Activated T-helper 9 cell treated with anti-CD3 and anti-CD28 coated beads, Interleukin-2, amount 50 U/mL, for 16 hours (primary cell): ENCODE measurements at places on chromosomes 16 and 17.

DNA sequence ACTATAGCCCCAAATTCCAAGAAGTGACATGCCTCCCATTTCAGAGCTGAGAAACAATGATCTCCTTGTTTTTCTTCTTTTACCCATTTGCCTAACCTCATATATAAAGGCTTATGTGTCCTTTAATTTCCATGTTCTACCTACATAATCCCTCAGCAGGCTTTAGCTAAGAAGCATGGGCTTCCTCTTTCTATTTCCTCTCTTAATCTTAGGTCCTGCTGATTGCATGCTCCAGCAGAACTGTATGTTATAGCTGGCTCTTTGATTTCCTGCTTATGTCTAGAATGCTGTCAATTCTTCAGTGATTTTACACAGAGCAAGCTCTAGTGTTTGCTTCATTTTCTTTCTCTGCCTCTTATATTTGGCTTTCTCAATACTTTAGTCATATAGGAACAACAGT, 151.7 kb upstream of the COX10 start:
- DNase-seq = no peak

- DNase-seq = no peak
These were observed 89.5 kb downstream of the RAP1GAP2 start for GRCh38 chr17:2885733-2886132.

GRCh38 chr16:54204756-54205155, 81.8 kb downstream of the IRX3 start:
- no peak for DNase-seq

DNA sequence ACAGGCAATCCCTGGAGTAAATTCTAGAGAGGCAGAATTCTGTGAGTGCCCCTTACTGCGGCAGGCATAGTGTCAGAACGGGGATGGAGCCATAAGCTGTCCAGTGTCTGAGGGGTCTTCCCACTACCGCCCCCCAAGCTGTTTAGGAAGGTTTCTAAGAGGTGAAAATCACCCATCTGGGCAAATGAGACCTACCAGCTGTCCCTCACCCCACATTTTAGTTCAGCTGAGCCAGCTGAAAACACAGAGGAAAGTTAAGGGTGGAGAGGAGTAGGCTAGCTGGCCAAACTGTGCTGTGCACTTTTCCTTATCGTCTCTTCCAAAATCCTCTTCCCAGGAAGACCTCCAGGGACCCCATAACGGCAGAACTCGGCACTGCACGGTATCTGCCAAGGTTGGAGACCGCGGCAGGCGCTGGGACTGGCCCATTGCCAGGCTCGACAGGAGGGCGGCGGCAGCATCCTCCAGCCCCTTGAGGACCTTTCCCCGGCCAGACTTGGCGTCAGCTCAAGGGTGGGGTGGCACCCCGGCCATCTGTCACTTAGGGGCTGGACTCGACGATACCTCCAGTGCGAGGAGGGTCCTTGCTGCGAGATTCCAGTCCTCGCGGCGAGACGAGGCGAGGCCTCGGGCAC, 955 bp downstream of the ACLY start:
- DNase-seq = peak; percentile 25

DNA sequence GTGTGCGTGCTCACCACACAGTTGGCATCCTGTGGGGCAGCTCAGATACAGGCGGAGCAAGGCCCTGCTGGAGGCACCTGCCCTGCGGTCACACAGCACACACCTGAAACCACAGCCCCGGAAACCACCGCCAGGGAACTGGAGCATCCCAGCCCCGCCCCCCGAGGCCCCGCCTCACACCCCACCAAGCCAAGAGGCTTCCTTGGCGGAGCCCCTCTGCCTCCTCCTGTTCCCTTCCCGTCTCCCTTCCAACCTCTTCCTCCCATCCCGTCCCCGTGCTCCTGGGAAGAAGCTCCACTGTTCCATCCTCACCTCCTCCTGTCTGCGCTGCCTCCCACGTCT, 205.5 kb downstream of the NTN1 start:
- DNase-seq = no peak

- DNase-seq = no peak
These were observed 16.0 kb upstream of the KDM6B start for GRCh38 chr17:7818026-7818425.

DNA sequence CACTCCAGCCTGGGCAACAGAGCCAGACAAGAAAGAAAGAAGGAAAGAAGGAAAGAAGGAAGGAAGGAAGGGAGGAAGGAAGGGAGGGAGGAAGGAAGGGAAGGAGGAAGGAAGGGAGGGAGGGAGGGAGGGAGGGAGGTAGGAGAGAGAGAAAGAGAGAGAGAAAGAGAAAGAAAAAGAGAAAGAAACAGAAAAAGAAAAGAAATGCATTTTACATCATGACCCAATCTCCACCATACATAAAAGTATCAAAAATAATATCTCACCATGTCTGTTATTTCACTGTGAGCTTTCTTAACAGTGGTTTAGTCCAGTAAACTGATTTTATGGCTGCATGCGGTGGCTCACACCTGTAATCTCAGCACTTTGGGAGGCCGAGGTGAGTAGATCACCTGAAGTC, 70.0 kb downstream of the CYTH1 start:
- DNase-seq = no peak

DNA sequence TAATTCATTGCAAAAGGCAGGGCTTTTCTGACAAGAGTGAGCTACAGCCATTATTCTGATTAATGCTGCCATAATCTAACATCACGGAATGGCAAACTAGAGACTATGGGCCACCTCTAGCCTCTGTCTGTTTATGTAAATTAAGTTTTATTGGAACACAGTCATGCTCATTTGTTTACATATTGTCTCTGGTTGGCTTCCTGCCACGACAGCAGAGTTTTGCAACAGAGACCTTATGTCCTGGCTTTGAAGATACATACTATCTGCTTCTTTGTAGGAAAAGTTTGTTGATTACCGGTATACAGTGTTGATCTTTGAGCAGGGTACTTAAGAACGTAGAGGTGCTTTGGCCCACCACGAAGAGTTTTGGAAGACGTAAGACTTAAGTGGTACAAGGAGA, 715.9 kb upstream of the RBFOX1 start:
- no peak for DNase-seq

GRCh38 chr16:79826732-79827475, 226.4 kb upstream of the MAF start:
- DNase-seq = no peak

- peak; percentile 63 for DNase-seq
These were observed at the start of gene ACSF2 for GRCh38 chr17:50425682-50426471. Gene ACSF2, plus strand, starts transcription at chr17:50426218. Its CDS starts 44 bp downstream, at chr17:50426262.

- no peak for DNase-seq
These were observed 106.2 kb downstream of the SNX11 start for GRCh38 chr17:48213797-48214196.

- DNase-seq = no peak
These were observed 5.2 kb downstream of the FAM20A start for GRCh38 chr17:68595986-68596385.

- no peak for DNase-seq
These were observed 75.5 kb downstream of the BMERB1 start for GRCh38 chr16:15509593-15510535.

GRCh38 chr17:78748048-78748729, 33.9 kb downstream of the CYTH1 start:
- no peak for DNase-seq

GRCh38 chr16:9772526-9773225, 409.6 kb downstream of the GRIN2A start:
- DNase-seq = no peak

DNA sequence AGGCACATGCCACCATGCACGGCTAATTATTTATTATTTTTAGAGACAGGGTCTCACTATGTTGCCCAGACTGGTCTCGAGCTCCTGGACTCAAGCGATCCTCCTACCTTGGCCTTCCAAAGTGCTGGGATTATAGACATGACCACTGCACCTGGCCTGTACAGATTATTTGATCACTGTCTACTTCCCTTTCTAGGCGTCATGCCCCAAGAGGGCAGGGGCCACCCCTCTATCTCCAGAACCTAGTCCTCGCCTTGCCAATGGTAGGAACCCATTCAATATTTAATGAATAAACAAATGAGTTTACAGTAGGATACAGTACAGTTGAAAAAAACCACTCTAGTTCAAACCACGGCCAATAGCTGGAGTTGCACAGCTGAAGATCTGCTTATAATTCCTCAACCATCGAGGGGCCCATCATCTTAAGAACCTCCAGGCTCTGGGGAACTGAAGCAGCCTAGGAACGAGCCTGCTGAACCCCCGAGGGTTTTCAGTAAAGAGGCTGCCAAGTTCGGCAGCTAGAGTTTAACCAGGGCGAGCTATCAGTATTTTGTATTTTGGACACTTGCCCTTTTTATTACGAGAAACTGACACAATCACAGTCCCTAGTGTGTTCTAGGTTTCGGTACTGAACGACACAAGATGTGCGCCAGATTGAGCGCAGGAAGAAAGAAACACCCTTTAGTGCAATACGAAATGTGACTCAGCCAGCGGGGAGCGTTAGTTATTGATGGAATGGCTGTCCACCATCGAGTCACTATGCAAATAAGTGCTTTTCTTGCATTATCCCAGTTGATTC, 14.6 kb downstream of the ADCY9 start:
- no peak for DNase-seq

GRCh38 chr16:54211203-54211602, 75.4 kb downstream of the IRX3 start:
- DNase-seq = no peak

DNA sequence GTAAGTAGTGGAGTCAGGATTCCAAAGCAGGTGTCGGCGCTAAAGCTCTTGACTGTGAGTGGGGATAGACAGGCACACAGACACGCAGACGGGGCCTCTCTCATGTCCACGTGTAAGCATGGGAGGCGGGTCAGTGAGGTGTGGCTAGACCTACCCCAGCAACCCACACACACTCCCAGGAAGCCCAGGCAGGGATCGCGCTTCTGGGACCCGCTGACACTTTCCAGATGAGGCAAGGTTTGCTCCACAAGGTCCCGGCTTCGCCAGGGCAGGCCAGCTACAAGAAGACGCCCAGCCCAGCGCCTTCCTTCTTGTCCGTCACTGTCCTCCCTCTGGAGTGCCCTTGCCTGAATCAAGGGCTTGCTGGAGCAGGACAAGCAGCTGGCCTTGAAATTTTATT, 213.8 kb upstream of the RPL38 start:
- DNase-seq = no peak

DNA sequence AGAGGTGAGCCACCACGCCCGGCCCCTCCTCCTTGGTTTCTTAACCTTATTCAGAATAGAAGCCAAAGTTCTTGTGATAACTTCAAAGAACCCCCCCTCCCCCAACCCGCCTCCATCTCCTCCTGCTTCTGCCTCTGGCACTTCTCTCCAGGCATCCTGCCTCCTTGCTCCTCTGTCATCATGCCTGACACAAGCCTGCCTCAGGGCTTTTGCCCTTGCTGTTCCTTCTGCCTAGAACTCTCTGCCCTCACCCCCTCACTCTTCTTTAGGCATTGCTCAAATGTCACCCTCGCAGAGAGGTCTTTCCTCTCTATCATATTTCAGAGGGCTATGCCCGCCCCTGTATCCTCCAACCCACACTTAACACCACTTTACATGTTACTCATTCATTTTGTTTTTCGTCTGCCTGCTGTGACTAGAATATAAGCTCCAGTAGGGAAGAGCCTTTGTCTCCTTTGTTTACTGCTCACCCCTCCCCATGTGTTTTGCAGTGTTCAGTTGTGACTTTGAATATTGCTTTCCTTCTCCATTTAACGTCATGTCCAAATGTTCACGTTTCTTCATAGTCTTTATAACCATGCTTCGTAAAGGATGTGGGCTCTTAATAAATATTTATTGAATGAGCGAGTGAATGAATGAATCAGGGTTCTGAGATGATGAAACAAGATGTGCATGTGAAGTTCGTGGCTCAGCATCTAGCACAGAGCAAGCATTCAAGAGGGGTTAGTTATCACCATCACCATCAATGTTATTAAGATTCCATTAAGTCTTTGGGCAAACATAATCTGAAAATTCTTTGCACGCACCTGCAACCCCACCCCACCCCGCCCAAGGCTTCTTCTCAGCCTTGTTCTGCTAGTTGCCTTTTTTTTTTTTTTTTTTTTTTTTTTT, 186.2 kb upstream of the WSCD1 start:
- no peak for DNase-seq

GRCh38 chr16:23668225-23668624, 10.5 kb upstream of the PLK1 start:
- no peak for DNase-seq

GRCh38 chr16:30557707-30557956, 542 bp downstream of the ZNF764 start:
- DNase-seq = no peak

- DNase-seq = no peak
These were observed 29.5 kb downstream of the NSMCE1 start for GRCh38 chr16:27239026-27239425.

DNA sequence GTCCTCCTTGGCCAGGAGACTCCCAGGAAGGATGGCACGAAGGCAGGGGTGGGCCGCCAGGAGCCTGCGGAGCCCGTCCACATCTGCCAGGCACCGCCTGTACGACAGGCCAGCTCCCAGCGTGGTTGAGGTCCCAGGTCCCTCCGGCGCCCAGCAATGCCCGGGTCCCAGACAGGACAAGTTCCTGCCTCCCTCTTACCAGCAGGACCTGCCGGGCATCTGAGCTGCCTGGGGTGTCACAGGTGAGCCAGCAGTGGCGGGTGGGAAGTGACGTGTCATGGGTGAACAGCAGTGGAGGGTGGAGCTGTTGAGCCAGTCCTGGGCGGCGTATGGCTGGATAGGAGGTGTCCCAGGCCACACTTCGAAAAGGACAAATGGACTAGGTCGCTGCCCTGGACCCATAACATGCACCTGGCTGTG, 15.7 kb upstream of the BAHCC1 start:
- no peak for DNase-seq

GRCh38 chr17:77966476-77966875, 8.0 kb downstream of the TNRC6C start:
- DNase-seq = no peak

DNA sequence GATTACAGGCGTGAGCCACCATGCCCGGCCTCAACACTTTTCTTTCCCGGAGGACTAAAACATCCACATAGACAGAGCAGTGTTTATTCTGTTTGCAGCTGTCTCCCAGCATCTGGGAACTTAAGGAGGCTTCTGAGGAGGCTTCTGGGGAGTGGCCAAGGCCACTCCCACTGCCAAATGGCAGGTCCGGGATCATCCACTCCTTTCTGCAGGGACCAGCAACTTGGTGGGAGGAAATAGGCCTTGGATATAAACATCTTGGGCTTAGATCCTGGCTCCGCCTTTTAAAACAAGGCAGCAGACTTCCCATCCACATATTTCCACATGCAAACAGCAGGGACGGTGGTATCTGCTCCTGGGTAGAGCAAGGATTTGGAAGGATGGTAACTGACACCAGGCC, 14.1 kb upstream of the SPATA32 start:
- no peak for DNase-seq

- no peak for DNase-seq
These were observed 6.3 kb upstream of the GPRC5B start for GRCh38 chr16:19890901-19891300.

- no peak for DNase-seq
These were observed 24.5 kb downstream of the CDK5RAP3 start for GRCh38 chr17:47995241-47995935.

- peak; percentile 44 for DNase-seq
These were observed 1.9 kb downstream of the SLC16A3 start for GRCh38 chr17:82230609-82231311.
